ENCODE measurements at places on chromosomes 13 and 19.

GRCh38 chr13:39129213-39129612 lies 91.0 kb downstream of the NHLRC3 start:
- no peak for DNase-seq

GRCh38 chr19:29372921-29373797 lies 152.6 kb upstream of the VSTM2B start:
- DNase-seq: no peak

GRCh38 chr13:20903164-20903475 lies 574 bp upstream of the XPO4 start:
- no peak for DNase-seq

- DNase-seq: no peak
Observed at GRCh38 chr13:39512687-39513086, 90.3 kb downstream of the LHFPL6 start.

DNA sequence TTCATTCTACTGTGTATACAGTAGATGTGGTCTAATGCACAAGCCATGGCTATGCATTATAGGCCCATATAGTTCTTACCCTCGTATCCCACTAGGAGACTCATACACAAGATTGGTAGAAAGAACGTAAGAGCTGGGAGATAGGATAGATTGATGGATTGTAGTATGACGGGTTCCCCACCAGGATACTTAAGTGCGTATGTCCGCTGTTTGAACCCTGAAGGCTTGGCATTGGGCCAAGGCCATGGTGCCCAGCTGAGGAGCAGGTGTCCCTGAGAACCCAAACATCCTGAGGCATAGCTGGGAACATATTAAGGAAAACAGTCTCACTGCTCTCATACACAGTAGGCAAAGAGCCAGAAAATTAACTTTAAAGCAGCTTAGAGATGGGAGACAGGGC lies 617.5 kb upstream of the KLF12 start:
- no peak for DNase-seq

GRCh38 chr13:99414048-99414995 lies 87.0 kb upstream of the TM9SF2 start:
- no peak for DNase-seq

GRCh38 chr19:7007859-7008258 lies 13.4 kb downstream of the MBD3L2B start:
- DNase-seq: no peak

DNA sequence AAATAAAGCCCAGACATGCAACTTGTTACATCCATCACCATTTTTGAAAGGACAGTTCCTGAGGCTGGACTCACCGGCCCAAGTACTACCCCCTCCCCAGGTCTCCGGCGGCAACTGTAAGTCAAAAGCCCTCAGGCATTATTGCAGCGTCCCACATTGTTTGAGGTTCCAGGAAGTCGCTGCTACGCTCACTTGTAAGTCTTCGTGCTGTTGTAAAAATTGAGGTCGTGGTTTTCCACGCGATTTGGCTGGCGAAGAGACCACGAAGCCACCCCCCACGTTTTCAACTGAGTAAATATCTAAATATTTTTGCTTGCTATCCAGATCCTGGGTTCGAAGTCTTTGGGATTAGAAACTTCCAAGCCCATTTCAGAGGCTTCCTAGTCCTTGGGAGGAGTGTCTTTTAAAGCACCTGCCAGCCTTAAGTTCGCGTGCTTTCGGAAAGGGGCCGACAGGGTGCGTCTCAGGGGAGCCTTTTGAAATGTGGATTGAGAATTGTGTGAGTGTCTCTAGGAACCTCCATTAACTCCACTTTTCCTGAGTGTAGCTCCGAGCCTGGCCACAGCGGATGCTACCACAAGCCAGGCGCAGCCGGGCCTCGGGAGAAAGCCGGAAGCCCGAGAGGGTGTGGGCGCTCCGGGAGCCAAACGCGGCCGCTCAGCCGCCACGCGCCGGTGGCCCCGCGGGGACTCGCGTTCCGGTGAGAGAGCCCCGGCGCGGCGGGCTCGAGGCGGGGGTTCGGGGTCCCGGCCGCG lies 434 bp upstream of the FNDC3A start:
- DNase-seq: peak; percentile 10

DNA sequence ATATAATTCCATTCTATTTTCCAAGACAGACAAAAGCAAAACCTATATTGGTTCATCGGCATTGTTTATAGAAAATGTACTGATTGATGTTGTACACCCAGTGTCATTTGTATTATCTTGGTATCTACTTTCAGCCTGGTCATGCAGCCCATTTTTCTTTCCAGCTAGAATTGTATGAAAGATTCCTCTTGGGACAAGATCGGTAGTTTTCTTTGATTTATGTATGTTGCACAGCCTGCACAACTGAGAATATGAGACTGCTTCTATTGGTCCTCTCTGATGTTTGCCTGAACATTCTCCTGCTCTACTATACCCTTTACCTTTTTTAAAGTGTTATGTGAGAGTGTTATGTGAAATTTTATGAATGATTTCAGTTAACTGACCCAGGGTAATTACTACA lies 487.7 kb upstream of the PRR20A start:
- no peak for DNase-seq

DNA sequence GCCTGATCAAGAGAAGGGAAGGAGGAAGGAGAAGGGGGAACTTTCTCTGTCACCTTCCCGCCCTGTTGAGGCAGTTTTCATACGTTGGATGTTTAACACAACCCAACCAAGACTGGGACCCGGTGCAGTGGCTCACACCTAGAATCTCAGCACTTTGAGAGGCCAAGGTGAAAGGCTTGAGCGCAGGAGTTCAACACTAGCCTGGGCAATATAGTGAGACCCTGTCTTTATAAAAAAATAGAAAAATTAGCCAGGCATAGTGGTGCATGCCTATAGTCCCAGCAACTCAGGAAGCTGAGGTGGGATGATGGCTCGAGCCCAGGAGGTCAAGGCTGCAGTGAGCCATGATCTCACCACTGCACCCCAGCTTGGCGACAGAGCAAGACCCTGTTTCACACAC lies 59.4 kb upstream of the PEG3 start:
- no peak for DNase-seq

GRCh38 chr13:106513025-106513983 lies 22.2 kb downstream of the EFNB2 start:
- DNase-seq: no peak

GRCh38 chr19:31254180-31254551 lies 95.1 kb downstream of the TSHZ3 start:
- no peak for DNase-seq

DNA sequence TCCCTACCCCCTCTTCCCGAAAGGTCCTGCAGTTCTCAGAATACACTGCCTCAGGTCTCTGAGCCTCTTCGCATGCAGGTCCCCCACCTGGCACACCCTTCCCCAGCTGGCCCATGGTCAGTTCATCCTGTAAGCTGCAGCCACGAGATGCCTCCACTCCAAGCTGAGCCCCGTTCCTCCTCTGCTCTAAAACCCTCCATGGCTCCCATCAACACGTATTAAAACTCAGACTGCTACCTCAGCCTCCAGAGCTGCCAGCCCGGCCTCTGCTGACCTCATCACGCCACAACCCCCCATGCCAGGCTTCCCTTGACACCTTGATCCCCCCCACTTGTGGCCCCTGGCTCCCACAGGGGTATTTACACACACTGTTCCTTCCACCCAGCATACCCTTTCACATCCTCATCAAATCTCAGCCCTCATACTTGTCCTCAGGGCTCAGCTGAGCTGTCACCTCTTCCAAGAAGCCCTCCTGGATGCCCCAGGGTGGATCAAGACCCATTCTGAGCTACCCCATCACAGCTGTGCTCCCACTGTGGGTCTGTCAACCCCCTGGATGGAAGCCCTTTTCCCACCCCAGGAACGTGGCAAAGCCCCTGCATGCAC lies 48.9 kb downstream of the PTPRS start:
- DNase-seq: no peak

DNA sequence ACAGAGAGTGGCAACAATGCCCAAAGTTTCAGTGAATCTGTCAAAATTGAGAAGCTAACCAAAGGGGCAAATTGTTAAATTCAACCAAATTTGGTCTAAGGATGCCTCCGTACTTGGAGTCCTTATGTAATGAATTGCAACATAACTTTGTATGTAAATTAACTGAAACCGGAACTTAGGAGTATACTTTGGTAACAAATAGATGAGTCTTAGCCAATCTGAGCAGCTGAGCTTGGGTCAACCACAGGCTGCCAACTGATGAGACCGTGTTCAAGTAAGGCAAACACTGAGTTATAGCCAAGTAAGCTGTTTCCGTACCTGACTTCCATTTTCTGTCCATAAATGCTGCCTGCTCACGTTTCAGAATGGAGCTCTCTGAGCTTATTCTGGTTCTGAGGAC lies 5.3 kb downstream of the VWA8 start:
- DNase-seq: no peak

DNA sequence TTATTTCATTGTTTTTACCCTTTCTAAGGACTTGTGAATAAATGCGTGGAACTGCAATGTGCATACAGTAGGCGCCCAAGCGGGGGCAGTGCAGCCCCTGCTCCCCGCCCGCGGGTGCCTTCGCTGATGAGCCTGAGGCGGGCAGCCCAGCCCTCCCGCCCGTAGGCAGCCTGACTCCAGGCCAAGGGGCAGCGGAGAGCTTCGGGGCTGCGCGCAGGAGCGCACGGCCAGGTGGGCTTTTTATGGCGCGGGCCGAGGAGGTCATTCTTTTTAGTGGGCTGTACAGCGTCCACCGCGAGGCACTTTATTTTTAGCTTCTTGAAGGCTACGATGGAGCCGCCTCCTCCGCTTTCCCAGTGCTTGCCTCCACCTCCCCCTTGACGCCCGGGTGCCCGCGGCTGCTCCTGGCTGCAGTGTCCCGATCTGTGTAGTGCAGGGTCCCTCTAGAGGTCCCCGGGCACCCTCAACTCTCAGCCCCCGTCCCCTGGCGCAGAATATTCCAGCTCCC lies 60.5 kb downstream of the CCNE1 start:
- DNase-seq: no peak

DNA sequence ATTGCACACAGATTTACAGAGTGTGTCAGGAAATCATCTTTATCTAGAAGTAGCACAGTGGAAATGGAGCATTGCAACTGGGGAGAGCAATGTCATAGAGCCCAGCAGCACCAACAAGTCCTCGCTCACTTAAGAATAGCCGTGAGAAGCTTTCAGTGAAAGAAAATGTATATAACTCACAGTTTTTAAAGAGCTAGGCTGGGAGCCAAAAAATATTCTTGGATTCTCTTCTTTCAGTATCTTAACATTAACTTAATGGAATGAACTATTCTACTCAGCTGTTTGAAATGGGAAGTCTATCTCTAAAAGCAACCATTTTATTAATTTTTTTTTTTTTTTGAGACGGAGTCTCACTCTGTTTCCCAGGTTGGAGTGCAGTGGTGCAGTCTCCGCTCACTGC lies 329.6 kb downstream of the COG6 start:
- no peak for DNase-seq

GRCh38 chr13:25147638-25148401 lies 24.3 kb downstream of the AMER2 start:
- no peak for DNase-seq

GRCh38 chr19:36573895-36574720 lies 1.0 kb upstream of the ZNF529 start:
- DNase-seq: peak; percentile 7

GRCh38 chr13:34322014-34322742 lies 504.2 kb downstream of the RFC3 start:
- no peak for DNase-seq

DNA sequence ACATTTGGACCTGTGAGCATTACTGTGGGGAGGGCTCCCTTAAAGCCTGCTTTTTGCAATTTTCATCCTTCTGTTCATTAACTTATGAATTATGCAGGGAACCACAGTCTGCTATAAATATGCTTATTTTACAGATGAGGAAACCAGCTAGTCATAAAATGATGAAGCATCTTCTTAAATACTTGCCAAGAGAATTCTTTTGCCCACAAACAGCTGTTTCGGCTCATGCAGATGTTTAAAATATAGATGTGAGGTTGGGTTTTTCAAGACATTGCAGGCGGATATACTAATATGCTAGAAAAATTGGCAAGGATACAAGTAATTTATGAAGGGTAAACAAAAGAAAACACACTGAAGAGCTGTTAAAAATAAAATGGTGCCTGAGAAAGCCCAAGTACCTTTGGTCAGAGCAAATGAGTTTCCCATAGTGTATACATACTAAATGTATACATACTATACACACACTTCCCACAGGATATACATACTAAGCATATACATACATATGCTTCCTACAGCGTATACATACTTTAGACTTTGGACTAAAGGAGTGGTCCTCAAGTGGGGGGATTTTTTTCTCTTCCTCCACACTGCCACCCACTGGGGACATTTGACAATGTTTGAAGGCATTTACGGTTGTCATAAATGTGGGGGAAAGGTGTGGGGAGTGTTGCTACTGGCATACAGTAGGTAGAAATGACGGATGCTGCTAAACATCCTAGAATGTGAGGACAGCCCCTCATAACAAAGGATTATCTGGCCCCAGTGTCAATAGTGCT lies 164.9 kb upstream of the CSNK1A1L start:
- no peak for DNase-seq

GRCh38 chr13:112928020-112928971 lies 40.7 kb upstream of the MCF2L start:
- DNase-seq: no peak

DNA sequence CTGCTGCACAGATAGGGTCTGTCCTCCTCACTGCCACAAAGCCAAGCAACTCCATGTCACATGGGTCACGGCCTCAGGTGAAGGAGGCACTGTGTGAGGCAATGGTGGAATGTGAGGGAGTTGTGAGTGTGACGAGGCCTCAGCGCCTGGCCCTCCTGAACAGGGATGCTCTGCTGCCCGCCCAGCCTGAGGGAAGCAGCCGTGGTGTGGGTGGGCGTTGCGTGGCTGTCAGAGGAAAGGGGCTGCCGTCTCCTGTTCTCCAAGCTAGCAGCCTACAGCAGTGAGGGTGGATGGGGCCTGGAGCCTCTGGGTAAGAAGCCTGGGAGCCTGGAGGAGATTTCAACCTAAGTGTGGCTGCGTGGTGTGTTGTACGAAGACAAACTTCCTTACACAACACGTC lies 125.0 kb downstream of the COL4A1 start:
- no peak for DNase-seq

DNA sequence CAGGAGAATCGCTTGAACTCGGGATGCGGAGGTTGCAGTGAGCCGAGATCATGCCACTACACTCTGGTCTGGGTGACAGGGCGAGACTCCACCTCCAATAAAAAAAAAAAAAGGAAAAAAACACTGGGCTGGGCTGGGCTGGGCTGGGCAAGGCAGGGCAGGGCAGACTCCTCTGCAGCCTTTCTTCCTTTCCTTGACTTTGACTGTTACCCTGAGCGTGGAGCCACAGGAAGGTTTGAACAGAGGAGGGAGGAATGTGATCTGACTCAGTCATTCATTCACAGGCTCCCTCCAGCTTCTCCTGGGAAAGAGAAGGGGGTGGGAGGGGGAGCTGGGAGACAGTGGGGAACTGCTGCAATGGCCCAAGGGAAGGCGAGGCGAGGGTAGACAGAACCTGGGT lies 2.7 kb upstream of the ACTN4 start:
- DNase-seq: no peak

- DNase-seq: no peak
Observed at GRCh38 chr13:49933511-49933910, 2.6 kb downstream of the SPRYD7 start.

All from GM12891 (cell line).